K562 (cell line): ENCODE measurements at places on chromosomes 11 and 22. TPM values are rescaled to one million over a fixed set of nuclear protein-coding genes. Genes with fewer than 3 reads are reported as not detected.

Gene SLC25A18
- total RNA-seq = not detected in 2 replicates

Gene CRYBB2
- total RNA-seq = not detected in 2 replicates

Gene CTSF
- total RNA-seq = 4.8 and 5.0 TPM in 2 replicates

Gene WBP2NL
- not detected in 2 replicates for total RNA-seq

Gene DERL3
- 8.8 and 9.2 TPM in 2 replicates for total RNA-seq

Gene DEPDC7
- total RNA-seq = 9.4 and 9.5 TPM in 2 replicates

Gene PICK1
- total RNA-seq = 7.1 and 9.2 TPM in 2 replicates

Gene MS4A1
- 0.24 and 0.25 TPM in 2 replicates for total RNA-seq

Gene OR5B2
- not detected in 2 replicates for total RNA-seq

Gene GDPD4
- not detected in 2 replicates for total RNA-seq

Gene SLC7A4
- not detected in 2 replicates for total RNA-seq

Gene WDR74
- 136 TPM in 2 replicates for total RNA-seq

Gene PRR5L
- total RNA-seq = 0.07 and 0.60 TPM in 2 replicates

Gene PANX3
- 0.18 and 0.42 TPM in 2 replicates for total RNA-seq

Gene CDKN1C
- total RNA-seq = 21.1 and 21.9 TPM in 2 replicates

Gene PTPMT1
- 67.2 and 83.6 TPM in 2 replicates for total RNA-seq

Gene HEPN1
- total RNA-seq = not detected in 2 replicates

Gene MISFA
- 4.7 and 6.3 TPM in 2 replicates for total RNA-seq

Gene CDHR5
- total RNA-seq = 0.16 TPM in 1 of 2 replicates, not detected in the other

Gene SMTNL1
- total RNA-seq = not detected in 2 replicates

Gene NAV2
- 0.25 and 0.35 TPM in 2 replicates for total RNA-seq

Gene IFITM2
- total RNA-seq = 693 and 698 TPM in 2 replicates

Gene APOA1
- total RNA-seq = 1.8 TPM in 2 replicates

Gene RPL3
- 1,960 and 1,995 TPM in 2 replicates for total RNA-seq

Gene TREH
- total RNA-seq = not detected in 2 replicates
